ENCODE measurements at places on chromosomes 7 and 10.
A peak's percentile ranks its signal among the peaks of the same experiment; 100 is the strongest.

DNA sequence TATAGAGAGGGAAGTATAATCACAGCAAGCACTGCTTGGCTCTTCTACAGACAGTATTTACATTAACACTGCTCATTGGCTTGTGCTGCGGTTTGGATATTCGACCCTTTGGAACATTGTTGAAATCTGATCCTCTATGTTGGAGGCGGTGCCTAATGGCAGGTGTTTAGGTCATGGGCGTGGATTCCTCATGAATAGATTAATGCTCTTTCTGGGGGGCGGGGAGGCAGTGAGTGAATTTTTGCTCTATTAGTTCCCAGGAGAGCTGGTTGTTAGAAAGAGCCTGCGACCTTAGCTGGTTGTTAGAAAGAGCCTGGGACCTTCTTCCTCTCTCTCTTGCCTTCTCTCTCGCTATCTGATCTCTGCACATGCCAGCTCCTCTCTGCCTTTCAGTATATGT, 77.3 kb upstream of the SVIL start:
- no peak for DNase-seq

DNA sequence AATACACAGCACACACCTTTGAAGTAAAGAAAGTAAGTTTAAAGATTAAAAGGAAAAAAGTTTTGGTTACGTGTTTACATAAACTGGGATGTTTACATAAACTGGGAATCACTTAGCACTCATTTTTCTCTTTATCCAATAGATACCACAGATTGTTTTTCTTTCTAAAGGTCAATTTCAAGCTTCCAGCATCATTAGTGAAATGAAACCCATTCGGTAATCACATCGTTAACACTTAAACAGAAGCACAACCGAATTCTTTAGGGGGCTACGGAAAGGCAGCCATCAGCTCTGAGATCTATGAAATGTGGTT, 1.1 kb downstream of the ODAD2 start:
- DNase-seq, result no peak

DNA sequence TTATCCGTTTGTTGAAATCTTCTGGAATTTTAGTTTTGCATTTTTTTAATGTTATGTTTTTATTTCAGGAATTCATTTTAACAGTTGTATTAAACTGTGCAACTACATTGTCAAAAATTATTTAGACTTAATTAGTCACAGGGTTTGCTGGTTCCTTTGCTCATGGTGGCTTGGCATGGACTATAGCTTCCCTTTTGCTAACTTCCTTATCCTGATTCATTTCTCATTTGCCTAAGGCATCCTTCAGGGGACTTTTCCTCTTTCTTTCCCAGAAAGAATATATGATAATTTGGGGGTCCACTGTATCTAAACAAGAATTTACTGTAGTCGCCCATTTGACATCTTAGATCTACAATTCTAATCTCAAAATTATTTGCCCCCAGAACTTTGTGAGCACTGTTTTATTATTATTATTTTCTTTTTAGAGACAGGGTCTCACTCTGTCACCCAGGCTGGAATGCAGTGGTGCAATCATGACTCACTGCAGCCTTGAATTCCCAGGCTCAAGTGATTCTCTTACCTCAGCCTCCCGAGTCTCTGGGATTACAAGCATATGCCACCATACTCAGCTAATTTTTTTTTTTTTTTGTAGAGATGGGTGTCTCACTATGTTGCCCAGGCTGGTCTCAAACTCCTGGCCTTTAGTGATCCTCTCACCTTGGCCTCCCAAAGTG, 13.9 kb downstream of the FIGNL1 start:
- DNase-seq, result peak; percentile 65

DNA sequence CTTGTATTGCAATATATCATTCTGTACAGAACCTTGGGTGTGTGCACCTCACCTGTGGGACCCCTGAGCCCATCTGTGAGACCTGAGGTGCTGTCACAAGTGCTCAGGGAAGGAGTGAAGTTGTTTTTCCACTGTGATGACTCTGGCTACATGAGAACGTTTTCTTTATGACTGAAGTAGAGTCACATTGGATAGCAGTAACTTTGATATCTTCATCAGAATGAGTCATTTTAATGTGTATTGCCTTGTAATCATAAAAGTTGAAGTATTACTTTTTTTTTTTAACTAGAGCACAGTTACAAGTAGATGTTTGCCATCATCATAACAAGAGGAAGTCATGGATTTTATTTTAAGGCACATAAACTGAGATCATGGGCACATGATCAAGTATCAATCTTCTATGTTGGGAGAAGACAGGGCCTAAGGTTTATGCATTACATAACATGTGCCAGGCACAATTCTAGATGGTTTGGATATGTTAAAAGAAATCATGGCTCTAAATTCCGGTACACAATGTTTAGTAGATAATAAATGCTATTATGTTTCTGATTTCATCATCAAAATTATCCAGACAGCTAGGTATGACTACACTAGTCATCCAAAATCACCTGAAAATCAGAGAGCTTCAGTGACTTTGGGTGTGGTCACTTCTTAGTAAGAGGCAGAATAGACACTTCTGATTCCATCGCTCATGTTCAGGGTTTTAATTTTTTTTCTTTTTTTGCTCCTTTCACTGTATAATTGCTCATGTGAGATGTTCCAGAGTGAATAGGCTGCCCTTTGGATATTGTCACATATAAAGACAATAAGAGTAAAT, 82.7 kb upstream of the KLF6 start:
- no peak for DNase-seq

DNA sequence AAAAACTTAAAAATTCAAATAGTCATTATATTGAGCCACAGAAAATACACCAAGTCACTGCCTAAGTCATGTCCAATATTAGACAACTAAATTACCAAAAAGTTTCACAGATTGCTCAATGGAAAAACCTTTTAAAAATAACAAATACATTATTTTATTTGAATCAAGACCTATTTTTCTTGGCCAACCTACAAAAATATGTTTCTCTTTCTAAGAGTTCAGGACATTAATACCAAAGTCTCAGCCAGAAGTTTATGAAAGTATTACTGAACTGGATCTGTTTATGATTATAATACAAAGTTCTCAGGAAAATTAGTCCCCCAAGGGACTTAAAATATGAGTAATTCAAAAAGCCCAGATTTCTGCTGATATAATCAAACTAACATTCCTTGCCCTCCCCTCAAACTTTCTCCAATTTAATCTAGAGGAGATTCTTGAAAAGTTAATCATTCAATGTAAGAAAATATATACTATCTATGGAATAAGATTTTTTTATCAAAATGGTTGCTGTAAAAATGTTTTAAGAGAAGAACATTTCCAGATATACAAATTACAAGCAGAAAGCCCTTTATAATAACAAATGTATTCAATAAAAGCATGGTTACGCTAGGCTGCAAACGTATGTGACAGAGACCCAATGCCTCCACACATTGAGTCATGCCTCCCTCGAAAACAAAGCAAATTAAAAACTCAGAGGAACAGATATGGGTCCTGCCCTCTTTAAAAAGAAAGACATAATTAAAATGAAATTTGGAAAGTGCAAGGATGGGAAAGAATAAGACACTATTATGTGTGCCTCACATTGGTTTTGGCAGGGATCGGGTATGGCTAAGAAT, 381.6 kb downstream of the PARD3 start:
- no peak for DNase-seq

DNA sequence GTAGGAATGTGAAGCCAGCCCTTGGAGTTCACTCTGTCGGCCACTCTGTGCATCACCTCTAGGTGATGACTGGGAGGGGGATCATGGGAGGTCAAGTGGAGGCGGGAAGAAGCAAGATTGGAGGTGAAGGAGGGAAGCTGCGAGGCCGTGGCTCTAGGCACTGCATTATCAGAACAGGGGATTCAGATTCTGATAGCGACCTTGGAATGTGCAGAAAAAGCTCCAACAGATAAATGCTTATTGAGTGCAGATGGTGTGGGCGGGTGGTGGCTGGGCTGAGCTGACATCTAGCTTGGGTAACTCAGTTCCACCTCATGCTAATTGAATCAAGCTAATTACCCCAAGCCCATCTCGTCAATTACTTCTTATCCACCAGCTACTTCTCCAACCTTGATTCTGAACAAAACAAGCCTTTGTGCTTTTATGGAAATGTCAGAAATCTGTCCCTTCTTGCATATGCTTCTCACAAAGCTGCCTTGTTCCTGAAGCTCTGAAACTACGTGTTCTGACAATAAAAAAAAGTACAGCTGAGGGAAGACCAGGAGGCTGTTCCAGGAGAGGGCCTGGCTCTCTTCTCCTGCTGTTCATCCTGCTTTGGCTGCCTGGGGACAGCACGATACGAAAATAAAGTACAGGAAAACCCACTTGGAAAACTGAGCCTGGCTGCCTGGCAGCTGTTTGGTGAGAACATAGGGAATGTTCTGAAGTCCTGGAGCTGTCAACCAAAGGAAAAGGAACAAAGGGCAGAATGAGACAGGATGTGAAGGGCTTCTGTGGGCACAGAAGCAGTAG, 27.5 kb downstream of the STRA8 start:
- no peak for DNase-seq

DNA sequence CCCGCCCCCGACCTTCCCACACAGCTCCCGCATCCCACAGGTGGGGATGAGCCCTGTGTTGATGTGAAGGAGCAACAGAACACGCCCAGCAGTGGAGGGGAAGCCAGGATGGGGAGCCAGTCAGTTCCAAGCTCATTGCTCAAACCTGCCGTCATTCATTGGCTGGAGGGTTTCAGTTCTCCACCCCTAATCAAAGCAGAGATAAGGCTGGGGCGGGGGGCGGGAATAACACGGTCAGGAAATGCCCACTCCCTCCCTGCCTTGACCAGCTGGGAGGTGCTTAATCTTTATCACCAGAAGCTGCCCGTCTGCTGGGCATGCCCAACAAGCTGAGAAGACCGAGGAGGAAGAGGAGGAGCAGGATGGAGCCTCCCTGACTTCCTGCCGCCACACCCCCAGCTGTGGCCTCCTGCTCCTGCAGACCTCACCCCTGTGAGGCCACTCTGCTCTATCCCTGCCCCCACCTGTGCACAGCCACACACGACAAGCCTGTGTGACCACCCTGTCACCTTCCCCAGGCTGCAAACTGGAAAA, 265.1 kb downstream of the ZEB1 start:
- no peak for DNase-seq

GRCh38 chr7:129887865-129888264, 64.9 kb downstream of the UBE2H start:
- no peak for DNase-seq

GRCh38 chr7:129907122-129907736, 45.5 kb downstream of the UBE2H start:
- no peak for DNase-seq

- peak; percentile 54 for DNase-seq
Measured at GRCh38 chr7:141654551-141654950, 47.4 kb downstream of the DENND11 start.

DNA sequence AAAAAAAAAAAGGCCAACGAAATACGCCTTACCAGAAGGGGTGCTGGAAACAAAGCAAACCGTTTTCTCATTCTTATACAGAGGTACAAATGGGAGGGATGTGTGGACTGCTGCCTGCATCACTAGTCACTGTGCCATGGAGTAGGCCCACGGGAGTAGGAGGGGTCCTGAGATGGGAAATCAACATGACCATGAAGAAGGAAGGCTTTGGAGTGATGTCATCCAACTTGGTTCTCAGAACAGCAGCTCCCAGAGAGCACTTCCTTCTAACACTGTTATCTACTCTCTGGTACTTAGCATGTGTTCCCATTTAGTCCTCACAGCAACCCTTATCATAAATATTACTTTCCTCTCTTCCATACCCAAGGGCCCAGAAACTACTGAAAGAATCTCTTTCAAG, 60.0 kb upstream of the LRGUK start:
- no peak for DNase-seq

- DNase-seq, result no peak
Measured at GRCh38 chr10:105837951-105838350, 1196.9 kb downstream of the SORCS3 start.

DNA sequence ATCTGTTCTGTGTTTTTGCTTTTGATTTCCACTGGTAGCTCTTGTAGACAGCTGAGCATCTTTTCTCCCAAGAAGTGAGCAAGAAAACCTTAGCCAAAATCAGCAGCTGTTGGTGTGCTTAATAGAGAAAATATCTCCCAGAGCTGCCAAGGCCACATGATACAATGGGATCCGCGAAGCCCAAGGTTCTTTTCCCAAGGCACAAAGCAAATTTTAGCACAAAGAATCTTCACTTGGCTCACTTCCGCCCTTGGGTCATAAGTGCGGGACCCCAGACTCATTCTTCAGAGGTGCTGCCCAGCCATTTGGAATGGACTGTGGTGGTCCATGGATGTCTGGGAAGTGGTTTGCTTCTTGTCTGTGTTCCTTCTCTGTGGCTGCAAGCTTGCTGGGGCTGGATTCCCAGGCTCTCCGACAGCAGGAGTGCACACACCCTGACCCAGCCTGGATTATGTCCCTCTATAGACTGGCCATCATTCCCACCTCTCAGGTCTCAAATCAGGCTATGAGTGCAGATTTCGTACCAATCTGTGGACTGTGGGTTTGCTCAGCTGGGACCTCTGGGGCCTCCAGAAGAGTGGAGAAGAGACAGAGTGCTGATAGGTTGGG, 93.0 kb upstream of the TMEM72 start:
- no peak for DNase-seq

DNA sequence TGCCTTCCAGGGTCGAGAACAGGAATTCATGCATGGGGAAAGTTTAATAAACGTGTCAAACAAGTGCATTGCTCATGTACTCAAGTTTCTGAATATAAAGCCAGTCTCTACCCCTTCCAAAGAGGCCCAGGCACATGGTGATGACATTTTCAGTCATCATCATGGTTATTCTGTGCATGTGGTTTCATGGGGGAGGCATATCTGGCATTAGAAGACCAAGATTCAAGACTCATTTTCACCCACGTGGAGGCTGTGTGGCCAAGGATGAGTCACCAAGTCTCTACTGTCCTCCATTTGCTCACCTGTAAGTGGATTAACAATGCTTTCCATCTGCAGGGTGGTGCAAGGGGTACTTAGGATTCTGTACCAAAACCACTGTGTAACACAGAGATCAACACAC, 34.0 kb upstream of the CNPY1 start:
- no peak for DNase-seq

Data from HCEC 1CT (cell line).